ENCODE measurements at places on chromosomes 6 and 20.

DNA sequence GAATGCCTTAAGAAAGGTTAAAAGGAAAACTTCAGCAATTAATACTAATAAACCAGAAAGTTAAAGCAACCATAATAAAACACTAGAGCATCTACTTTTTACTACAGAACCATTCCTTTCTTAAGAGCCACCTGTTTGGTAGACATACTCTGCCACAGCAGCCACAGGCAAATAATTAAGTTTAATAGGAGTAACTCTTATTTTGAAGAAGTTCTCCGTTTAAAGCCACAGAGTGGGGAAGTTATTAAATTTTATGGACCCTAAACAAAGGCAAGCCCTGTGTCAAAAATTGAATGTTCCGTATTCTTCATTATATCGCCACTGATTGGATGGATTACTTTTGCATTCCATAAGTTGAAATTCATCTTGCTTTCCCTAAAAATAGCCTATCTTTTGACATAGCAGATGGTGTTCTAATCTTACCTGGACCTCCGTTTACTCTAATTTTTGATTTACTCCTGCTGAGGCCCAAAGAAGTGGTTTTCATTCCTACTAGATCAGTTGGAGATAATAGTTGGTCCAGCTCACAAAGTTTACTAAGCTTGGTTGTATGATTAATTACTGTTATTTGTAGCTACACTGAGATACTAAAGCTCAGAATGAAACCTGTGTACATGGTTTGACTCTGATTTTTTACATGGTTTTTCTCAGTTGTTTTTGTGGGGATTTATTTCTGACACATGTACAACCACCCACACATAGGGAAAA, 140.4 kb upstream of the SUPT3H start:
- no peak for DNase-seq

DNA sequence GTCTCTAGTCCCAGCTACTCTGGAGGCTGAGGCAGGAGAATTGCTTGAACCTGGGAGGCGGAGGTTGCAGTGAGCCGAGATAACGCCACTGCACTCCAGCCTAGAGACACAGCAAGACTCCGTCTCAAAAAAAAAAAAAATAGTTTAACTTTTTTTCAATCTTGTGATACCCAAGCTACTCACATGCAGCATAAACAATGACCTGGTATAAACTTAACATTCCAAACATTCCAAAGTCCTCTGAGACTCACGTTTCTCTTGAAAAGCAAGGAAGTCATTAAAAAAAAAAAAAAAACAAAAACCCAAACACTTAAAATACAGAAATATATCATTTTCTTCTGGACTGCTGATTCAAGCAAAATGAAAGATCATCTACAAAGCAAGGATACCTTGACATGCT, 14.3 kb downstream of the CRNKL1 start:
- no peak for DNase-seq

GRCh38 chr6:43765776-43766499, 4.1 kb upstream of the VEGFA start:
- no peak for DNase-seq

GRCh38 chr20:24698706-24699206, 229.3 kb downstream of the SYNDIG1 start:
- DNase-seq = no peak

DNA sequence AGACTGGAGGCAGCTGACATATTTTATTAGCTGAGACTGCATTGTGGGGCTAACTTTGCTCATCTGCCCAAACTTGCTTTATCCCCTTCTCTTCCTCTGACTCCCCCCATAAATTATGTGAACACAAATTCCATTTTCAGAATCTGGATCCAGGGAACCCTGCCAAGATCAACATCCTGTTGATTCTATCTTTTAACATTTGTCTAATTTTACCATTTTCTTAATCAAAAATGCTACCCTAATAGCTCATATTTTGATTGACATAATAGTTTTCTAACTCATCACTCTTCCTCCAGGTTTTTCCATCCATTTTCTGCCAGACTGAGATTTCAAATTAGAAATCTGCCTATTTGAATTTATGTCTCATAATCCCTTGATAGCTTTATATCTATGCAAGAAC, 184.7 kb upstream of the PRSS16 start:
- no peak for DNase-seq

DNA sequence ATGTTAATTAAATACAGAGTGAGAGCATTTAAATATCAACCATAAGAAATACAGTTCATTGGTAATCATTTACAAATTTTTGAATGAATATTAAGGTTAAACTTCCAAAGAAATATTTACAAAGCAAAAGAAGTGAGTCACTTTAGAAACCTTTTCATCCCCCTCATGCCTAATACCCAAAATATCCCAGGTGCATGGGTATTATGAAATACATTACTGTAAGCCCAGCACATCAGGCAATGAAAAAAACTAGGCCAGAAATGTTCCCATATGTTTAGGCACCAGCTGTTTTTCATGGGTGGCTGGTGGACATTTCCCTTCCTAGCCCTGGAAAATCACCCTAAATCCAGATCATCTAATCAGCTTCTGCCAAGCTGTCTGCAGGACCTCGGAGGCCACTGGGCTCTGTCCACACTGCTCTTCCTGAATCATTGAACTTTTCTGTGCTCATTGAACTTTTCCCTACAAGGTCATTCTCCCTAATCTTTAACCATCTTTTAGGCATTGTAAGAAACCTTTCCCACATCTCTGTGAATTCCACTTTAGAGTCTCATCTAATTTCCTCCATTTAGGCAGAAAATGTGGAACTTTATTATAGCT, 145.3 kb upstream of the STXBP5 start:
- no peak for DNase-seq

DNA sequence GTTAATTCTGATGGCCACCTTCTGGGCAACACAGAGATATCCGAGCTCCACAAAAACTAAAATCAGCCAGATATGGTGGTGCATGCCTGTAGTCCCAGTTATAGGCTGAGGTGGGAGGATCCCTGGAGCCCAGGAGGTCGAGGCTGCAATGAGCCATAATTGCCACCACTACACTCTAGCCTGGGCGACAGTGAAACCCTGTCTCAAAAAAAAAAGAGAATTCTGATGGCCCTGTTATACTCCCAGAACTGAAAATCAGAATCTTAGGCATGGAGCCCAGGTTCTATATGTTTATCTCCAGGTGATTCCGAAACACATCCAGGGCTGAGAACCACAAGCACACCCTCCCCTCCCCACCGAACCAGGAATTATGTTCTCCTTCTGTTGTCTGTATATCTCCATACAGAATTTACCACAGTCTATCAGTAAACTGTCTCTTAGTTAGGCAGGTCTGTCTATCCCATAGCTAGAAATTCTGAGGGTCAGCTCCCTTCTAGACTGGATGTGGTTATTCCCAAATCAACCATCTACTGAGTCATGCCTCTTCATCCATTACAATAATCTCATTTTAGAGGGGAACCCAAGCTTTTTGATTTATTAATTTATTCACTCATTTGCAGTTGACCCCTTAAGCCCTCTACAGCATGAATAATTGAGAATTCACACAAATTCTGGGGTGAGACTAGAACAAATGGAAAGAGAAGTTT, 24.8 kb upstream of the CCND3 start:
- no peak for DNase-seq

GRCh38 chr6:33428224-33428965, 8.5 kb downstream of the SYNGAP1 start:
- DNase-seq = no peak

- no peak for DNase-seq
Measured at GRCh38 chr6:32972353-32973143, 4.2 kb downstream of the BRD2 start.

- no peak for DNase-seq
Measured at GRCh38 chr6:75397656-75398465, 95.7 kb downstream of the FILIP1 start.

DNA sequence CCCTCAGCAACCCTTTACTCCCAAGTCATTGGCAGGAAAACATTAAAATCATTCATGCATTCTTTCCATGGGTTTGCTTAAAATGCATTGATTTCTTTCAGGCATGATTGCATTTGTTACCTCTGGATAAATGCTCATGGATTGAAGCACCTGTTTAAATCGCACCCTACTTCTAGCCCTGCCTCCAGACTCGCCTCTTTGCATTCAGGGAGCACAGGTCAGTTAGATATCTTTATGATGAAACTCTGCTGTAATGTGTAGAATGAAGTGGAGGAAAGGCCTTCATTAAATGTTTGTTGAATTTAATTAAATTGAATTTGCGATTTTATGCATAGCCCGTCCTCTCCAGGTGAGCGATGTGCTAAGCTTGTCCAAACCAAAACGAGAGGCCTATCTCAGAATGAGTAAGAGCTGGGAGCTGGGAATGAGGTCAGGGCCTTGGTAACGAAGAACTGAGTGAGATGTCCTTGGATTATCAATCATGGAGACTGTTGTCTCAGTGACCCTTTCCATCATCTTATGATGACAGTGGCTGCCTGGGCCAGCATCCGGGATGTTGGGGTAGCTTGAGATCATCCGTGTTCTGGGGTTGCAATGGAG, 210.1 kb downstream of the SYNDIG1 start:
- DNase-seq = no peak

GRCh38 chr20:45467172-45467571, 2.4 kb upstream of the WFDC2 start:
- DNase-seq = no peak

GRCh38 chr20:58996226-58996611, 10.8 kb downstream of the CTSZ start:
- DNase-seq = no peak
